ENCODE measurements at places on chromosomes 3 and 15. TPM values are rescaled to one million over a fixed set of nuclear protein-coding genes. Genes with fewer than 3 reads are reported as not detected.

GRCh38 chr3:37301980-37302708 lies 127.8 kb upstream of the LRRFIP2 start:
- DNase-seq = peak; percentile 62

- DNase-seq = no peak
Observed at GRCh38 chr3:47407237-47407636, 26.4 kb downstream of the PTPN23 start.

- no peak for DNase-seq
Observed at GRCh38 chr3:58948018-58948417, 101.8 kb downstream of the CFAP20DC start.

Gene MYZAP
- not detected for total RNA-seq

DNA sequence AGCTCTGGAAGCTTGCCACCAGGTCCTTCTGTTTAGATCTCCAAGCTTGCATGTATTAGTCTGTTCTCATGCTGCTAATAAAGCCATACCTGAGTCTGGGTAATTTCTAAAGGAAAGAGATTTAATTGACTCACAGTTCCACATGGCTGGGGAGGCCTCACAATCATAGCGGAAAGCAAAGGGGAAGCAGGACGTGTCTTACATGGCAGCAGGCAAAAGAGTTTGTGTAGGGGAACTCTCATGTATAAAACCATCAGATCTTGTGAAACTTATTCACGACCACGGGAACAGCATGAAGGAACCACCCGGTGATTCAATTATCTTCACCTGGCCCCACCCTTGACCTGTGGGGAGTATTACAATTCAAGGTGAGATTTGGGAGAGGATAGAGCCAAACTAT lies 147.0 kb upstream of the PROK2 start:
- DNase-seq = no peak

Gene COMMD4
- 108 TPM for total RNA-seq

DNA sequence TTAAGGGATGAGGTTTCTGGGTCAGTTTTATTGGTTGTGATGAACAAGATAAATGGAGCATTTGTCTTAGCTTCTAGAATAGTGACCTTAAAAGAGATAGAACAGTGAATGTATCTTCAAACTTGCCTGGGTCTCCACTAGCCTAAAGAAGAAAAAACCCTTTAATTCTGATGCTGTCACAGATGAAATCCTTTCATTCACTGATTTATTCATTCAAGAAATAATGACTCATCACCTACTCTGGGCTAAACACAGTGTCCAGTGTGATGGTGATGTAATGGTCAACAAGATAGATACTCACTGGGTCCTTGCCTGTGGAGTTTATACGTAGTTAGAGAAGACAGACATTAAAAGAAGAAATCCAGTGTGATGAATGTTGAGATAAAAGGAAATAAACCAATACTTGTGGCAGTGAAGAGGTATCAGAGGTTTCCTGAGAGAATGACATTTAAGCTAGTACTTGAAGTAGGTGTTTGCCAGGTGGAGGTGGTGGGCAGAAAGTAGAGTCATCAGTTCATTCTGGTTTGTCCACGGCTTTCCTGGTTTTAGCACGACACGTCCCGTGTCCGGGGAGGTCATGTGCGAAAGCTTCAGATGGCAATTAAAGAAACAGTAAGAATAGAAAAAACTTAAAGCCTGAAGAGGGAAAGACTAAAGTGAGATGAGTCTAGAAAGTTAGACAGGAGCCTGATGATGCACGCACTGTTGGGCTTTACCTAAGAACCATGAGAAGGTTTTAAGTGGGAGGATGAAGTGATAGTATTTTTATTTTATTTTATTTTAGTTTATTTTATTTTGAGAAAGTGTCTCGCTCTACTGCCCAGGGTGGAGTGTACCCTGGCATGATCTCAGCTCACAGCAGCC lies 18.5 kb downstream of the PAK2 start:
- DNase-seq = no peak

GRCh38 chr3:76026379-76026778 lies 241.0 kb upstream of the ZNF717 start:
- DNase-seq = no peak

GRCh38 chr3:176562331-176562730 lies 635.0 kb downstream of the TBL1XR1 start:
- DNase-seq = no peak

Gene ICE2
- 66.3 TPM for total RNA-seq

- DNase-seq = no peak
Observed at GRCh38 chr3:194773771-194774455, 88.2 kb downstream of the FAM43A start.

GRCh38 chr3:108376026-108376425 lies 79.7 kb downstream of the HHLA2 start:
- no peak for DNase-seq

Gene ERICH6
- total RNA-seq = not detected
